AG10803 (cell line): ENCODE measurements at places on chromosomes 5 and 9.
A peak's percentile ranks its signal among the peaks of the same experiment; 100 is the strongest.

- no peak for DNase-seq
Measured at GRCh38 chr9:70228118-70228517, 30.7 kb upstream of the SMC5 start.

- no peak for DNase-seq
Measured at GRCh38 chr5:102375272-102375671, 79.2 kb upstream of the SLCO4C1 start.

GRCh38 chr9:117827456-117827855, 123.3 kb downstream of the TLR4 start:
- no peak for DNase-seq

DNA sequence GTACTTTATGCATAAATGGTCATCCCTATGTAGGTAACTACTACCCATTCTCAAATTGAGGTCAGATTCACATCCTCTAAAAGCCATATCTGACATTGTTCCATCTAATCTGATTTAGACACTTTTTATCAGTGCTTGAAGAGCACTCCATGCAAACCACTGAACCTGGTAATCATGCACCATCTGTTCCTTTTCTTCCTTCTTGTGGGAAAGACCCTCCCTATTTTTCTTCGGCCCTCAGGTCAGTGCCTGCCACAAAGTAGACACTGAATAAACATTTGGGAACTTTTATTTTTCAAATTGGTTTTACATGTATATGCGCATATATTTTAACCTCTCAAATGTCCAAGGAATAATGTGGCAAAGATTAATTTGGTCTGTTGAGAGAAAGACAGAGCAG, 26.0 kb upstream of the PDE4D start:
- DNase-seq: no peak

GRCh38 chr9:81028504-81028903, 660.8 kb downstream of the TLE1 start:
- peak; percentile 77 for DNase-seq

DNA sequence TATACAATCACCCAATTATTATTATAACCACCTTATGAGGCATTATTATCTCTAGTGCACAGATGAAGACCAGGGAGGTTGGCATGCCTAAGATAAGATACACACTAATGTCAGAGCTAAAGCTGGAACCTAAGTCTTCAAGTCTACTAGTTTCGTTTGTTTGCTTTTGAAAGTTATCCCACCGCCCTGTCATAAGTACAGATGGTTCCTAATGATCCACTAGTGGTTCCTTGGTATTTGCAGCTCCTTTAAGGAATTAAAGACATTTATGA, 14.1 kb downstream of the NDUFA8 start:
- DNase-seq: no peak
